ENCODE measurements at places on chromosomes 6 and 20.

DNA sequence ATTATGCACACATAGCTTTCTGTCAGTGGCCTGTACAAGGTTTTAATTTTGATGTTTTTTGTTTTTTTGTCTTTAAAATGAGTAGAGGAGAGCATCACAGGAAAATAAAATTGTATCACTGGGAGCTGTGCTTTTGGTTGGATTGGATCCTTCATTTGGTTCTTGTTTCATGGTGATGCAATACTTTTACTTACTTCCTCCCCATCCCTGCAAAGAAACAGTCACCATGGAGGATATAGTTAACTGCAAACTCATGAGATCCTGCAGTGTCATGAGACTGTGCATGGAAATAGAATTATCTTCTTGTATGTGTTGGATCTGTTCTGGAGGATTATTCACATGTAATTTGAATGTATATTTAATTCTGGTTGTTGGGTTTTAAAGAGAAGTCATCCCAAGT is 122.3 kb downstream of the JARID2 start:
- no peak for DNase-seq
- H3K27me3 ChIP-seq, result no peaks in the 10 kb centered on the region
- H3K27ac ChIP-seq, result no peak overlapping the region
- peaks cover 70% of the 10 kb centered on the region for H3K4me1 ChIP-seq

- no peak for DNase-seq
- no peak overlapping the region for H3K27ac ChIP-seq
- peaks cover 20% of the 10 kb centered on the region for H3K4me1 ChIP-seq
- no peak overlapping the region for H3K4me3 ChIP-seq
- H3K27me3 ChIP-seq, result no peaks in the 10 kb centered on the region
Measured at GRCh38 chr6:30763155-30763617, 18.8 kb upstream of the IER3 start.

DNA sequence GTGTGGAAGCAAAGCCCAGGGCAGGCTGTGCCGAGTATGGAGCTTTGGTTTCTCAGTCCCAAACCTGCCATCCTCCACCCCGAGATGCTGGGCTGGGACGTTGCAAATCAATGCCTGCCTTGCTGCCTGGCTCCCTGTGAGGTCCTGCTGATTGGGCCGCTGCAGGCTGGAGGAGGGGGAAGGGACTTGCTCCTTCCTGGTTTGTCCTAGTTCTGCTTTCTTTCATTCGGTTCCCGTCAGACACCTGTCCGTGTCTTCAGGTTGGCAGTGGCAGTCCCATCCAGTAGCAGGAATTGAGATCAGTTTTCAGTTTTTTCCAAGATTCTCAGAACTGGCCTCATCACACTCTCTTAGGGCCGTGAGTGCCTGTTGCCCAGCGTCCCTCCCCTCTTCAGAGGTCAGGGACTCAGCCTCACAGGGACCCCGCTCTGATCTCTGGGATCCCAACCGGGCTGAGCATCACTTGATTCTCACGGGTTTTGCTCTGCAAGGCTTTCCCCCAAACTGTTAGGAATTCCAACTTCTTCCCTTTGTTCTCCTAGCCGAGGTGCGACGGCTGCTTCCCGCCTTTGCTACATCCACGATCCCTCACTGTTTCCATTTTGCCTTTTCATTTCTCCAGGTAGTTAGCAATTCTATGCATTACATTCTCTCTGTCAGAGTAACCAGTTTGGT is 24.2 kb upstream of the TAGAP start:
- DNase-seq, result peak; percentile 51
- no peaks in the 10 kb centered on the region for H3K27me3 ChIP-seq
- no peaks in the 10 kb centered on the region for H3K36me3 ChIP-seq
- no peak overlapping the region for H3K4me3 ChIP-seq
- no peak overlapping the region for H3K27ac ChIP-seq
- no peaks in the 10 kb centered on the region for H3K4me1 ChIP-seq

DNA sequence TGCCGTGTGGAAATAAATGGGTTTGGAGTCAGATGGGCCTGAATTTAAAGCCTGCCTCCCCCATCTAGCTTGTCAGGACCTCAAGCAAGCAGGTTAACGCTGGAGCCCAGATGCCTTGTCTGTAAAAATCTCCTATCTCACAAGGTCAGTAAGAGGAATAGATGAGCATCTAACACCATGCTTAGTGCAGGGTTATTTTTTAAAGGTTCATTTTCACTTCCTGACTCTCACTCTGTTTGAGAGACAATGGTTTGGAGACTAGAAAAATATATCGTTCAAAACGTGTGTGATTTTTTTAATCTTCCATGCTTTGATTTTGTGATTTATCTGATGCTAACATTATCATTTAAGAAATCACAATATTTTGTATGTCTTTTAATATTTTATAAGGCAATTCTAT is 114.0 kb upstream of the TAB2 start:
- H3K27ac ChIP-seq, result no peak overlapping the region
- H3K4me3 ChIP-seq, result no peak overlapping the region
- no peaks in the 10 kb centered on the region for H3K27me3 ChIP-seq
- DNase-seq, result no peak
- no peaks in the 10 kb centered on the region for H3K36me3 ChIP-seq
- H3K4me1 ChIP-seq, result no peaks in the 10 kb centered on the region

DNA sequence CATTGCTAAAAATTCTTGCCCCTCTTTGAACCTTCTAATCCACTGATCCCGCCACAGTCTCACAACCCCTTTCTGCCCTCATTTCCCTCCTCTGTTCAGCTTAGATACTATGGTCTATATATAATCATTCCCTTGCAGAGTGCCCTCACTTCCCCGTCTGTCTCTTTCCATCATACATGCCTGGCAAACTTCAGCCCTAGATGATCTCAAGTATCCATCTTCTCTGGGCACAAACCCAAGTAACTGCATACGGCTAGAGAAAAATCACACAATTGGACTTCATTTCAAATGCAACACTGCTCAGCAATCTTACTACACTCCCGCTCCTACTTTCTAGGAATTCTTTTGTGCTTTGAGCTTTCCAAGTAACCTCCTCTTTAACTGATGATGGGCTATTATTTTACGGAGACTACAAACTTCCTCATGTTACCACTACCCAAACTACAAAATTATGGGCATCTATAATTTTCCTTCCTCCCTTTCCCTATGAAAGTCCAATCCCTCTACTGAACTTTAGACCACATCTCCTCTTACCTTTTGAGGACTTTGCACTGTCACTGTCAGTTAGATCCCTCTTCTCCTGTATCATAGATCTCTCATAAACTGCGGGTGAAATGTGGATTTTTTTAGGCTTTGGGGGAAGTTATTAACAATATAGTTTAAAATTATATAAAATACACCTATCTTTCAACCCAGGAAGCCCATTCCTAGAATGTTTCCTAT is 135.6 kb downstream of the BTBD9 start:
- no peak for DNase-seq
- no peak overlapping the region for H3K4me3 ChIP-seq
- peaks cover 8% of the 10 kb centered on the region for H3K4me1 ChIP-seq
- H3K36me3 ChIP-seq, result no peaks in the 10 kb centered on the region

- no peaks in the 10 kb centered on the region for H3K36me3 ChIP-seq
- H3K4me3 ChIP-seq, result no peak overlapping the region
- no peaks in the 10 kb centered on the region for H3K27me3 ChIP-seq
- H3K4me1 ChIP-seq, result peaks cover 48% of the 10 kb centered on the region
- no peak overlapping the region for H3K27ac ChIP-seq
Measured at GRCh38 chr20:38112261-38112929, 52.7 kb downstream of the TGM2 start.

DNA sequence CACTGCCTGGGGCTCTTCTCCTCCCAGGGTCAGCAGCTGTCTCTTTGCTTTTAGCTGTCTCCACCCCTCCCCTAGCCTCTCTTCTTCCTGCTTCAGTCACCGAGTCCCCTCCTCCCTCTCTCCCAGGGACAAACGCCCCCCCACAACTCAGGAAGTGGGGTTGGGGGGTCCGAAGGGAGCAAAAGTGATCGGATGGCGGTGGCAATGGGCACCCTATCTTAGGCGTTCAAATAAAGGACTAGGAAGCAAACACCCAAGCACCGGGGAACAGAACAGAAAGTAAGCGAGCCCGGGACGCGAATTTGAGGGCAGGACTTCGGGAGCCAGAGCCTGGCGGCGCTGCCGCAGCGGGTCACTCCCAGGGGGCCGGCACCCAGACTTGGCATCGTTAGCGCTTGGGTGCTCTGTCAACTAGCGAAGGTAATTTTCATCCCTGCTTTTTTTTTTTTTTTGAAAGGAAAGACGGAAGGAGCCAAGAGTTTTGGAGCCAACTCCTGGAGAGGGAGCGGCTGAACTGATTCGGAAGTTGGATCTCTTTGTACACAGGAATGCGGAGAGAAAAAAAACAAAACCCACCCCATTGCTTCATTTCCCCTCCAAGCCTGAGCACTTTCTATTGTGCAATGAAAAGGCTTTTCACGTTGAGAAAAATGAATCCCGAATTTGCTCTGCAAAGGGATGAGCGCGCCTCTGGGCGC is 815 bp upstream of the ITPR3 start:
- no peaks in the 10 kb centered on the region for H3K36me3 ChIP-seq
- peak overlapping the region; percentile 96 for H3K27ac ChIP-seq
- no peaks in the 10 kb centered on the region for H3K27me3 ChIP-seq
- peak overlapping the region; percentile 85 for H3K4me3 ChIP-seq

DNA sequence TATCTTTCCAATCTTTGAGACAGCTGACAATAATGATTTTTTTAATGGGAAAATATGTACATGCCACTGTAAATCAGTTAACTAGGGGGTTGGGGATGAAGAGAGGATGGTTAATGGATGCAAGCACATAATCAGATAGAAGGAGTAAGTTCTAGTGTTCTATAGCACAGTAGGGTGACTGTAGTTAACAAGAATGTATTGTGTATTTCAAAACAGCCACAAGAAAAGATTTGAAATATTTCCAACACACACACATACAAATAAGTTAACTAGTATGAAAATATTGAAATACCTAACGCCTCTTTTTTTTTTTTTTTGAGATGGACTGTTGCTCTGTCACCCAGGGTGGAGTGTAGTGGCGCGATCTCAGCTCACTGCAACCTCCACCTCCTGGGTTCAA is 153.4 kb upstream of the SALL4 start:
- H3K27me3 ChIP-seq, result no peaks in the 10 kb centered on the region
- no peaks in the 10 kb centered on the region for H3K36me3 ChIP-seq
- no peak overlapping the region for H3K4me3 ChIP-seq
- no peak for DNase-seq
- H3K27ac ChIP-seq, result no peak overlapping the region
- no peaks in the 10 kb centered on the region for H3K4me1 ChIP-seq

- H3K4me1 ChIP-seq, result no peaks in the 10 kb centered on the region
- H3K4me3 ChIP-seq, result no peak overlapping the region
- no peak for DNase-seq
- peaks cover 17% of the 10 kb centered on the region for H3K27me3 ChIP-seq
- no peak overlapping the region for H3K27ac ChIP-seq
- no peaks in the 10 kb centered on the region for H3K36me3 ChIP-seq
Measured at GRCh38 chr20:61768571-61769285, 297.0 kb downstream of the TAF4 start.

DNA sequence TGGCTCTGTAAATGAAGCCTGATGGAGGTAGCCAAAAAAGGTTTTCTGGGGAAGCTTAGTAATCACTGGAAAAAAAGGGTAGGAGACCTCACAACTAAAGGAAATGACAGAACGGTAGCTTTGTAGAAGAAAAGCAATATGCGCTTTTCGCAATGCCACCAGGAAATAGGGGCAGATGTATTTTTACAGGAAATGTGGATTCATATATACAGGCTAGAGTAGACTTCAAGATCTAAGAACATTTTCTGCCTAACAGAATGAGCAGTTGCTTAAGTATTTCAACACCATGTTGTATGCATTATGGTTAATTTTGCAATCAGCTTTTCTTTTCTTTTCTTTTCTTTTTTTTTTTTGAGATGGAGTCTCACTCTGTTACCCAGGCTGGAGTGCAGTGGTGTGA is 219.6 kb downstream of the CD83 start:
- H3K36me3 ChIP-seq, result no peaks in the 10 kb centered on the region
- no peak for DNase-seq
- no peak overlapping the region for H3K27ac ChIP-seq
- no peak overlapping the region for H3K4me3 ChIP-seq
- peaks cover 16% of the 10 kb centered on the region for H3K4me1 ChIP-seq
- no peaks in the 10 kb centered on the region for H3K27me3 ChIP-seq

- no peak overlapping the region for H3K4me3 ChIP-seq
- no peaks in the 10 kb centered on the region for H3K27me3 ChIP-seq
- no peak for DNase-seq
- H3K4me1 ChIP-seq, result no peaks in the 10 kb centered on the region
Measured at GRCh38 chr6:9710574-9710973, 704.3 kb downstream of the TFAP2A start.

- no peak overlapping the region for H3K27ac ChIP-seq
- no peak for DNase-seq
- peaks cover 6% of the 10 kb centered on the region for H3K4me1 ChIP-seq
- H3K4me3 ChIP-seq, result no peak overlapping the region
Measured at GRCh38 chr6:1868561-1869261, 259.0 kb downstream of the FOXC1 start.

GRCh38 chr6:149271348-149272340 is 45.9 kb upstream of the TAB2 start:
- H3K4me3 ChIP-seq, result no peak overlapping the region
- peak overlapping the region; percentile 16 for H3K27ac ChIP-seq
- H3K36me3 ChIP-seq, result no peaks in the 10 kb centered on the region
- H3K4me1 ChIP-seq, result peaks cover 11% of the 10 kb centered on the region
- DNase-seq, result peak; percentile 58
- H3K27me3 ChIP-seq, result no peaks in the 10 kb centered on the region
